ENCODE measurements at places on chromosomes 12 and 14. TPM values are rescaled to one million over a fixed set of nuclear protein-coding genes. Genes with fewer than 3 reads are reported as not detected.

DNA sequence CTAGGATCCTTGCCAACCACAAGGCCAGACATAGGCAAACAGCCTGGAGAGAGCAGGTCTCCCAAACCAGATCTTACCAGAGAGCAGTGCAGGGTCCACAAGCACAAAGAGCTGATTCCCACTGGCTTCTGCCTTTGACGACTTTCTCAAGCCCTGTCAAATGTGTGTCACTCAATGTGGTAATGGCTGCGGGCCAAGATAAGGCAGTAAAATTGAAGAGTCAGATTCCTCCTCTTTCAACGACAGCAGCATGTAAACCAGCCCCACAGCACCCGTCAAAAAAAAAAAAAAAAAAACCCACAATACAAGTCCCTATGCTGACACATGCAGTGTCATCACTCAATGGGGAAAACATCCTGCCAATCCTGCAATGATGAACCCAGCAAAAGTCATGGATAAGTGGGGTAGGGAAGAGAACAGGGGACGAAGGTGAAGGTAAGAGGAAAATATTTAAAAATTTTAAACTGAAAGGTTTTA is at the start of gene STON2:
STON2 (minus strand) TSS at position 123 of the 477 bp plus-strand sequence. CDS start 1,942 bp downstream, outside the sequence.
- peak; percentile 16 for DNase-seq

- no peak for DNase-seq
Observed at GRCh38 chr14:69073429-69073828, 79.5 kb downstream of the DCAF5 start.

DNA sequence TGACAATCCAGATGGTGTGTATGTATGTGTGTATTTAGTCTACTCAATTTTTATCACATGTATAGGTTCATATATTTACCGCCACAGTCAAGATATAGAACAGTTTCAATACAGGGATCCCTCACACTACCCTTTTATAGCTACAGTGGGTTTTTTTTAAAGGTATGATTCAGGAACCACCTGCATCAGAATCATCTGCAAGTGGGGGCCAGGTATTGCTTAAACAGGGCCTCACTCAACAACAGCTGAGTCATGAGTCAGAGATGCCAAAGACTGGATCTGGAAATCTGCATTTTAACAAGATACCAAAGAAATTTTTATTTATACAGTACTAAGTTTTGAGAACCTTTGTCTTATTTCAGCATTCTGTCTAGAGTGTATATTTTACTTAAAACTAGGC is 117.6 kb downstream of the SLC35F4 start:
- DNase-seq: no peak

- peak; percentile 70 for DNase-seq
Observed at GRCh38 chr14:64681796-64682710, 22.2 kb upstream of the PLEKHG3 start.

TAS2R13 gene
- not detected for polyA plus RNA-seq
